ENCODE measurements at places on chromosomes 7 and 10.

GRCh38 chr10:32211046-32211363 is 136.0 kb downstream of the EPC1 start:
- DNase-seq: no peak

DNA sequence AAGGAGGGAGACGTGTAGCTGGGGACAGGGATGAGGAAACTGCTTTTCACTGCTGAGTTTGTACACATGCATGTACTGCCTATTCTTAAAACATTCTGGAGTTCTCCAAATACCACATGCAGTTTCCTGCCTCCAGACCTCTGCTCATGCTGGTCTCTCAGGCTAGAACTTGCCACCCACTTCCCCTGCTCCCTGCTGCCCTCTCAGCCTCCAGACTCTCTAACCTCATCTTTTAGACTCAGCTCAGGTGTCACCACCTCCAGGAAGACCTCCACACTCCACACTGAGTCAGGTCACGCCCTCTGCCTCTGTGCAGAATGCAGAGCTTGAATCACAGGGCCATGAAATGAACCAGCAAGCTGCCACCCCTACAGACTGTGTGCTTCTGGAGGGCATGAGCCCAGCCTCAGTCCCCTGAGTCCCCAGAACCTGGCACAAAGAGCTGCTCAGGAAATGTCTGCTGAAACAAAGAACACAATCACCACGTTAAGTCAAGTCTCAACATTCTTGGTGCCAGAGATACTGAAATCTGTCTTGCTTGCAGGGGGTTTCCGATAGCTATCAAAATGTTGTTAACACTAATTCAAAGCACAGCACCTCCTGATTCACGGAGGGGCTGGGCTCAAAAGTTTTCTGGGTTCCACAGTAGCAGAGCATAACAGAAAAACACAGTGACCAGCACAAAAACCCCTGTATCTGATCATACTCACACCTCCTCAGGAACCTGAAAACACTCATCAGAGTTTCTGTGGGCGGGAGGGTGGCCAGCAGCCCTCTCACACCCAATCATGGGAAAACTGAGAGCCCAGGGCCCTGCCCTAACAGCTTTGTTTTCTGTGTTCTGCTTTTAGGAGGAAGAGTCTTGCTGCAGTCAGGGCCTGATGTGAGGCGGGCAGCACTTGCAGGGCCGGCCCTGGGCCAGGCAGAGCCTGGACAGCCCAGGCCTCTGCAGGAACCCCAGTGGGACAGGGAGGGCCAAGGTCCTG is 21.1 kb downstream of the FAM53B start:
- peak; percentile 77 for DNase-seq

- DNase-seq: no peak
These were observed 285.8 kb upstream of the CACNA2D1 start for GRCh38 chr7:82729172-82730030.

DNA sequence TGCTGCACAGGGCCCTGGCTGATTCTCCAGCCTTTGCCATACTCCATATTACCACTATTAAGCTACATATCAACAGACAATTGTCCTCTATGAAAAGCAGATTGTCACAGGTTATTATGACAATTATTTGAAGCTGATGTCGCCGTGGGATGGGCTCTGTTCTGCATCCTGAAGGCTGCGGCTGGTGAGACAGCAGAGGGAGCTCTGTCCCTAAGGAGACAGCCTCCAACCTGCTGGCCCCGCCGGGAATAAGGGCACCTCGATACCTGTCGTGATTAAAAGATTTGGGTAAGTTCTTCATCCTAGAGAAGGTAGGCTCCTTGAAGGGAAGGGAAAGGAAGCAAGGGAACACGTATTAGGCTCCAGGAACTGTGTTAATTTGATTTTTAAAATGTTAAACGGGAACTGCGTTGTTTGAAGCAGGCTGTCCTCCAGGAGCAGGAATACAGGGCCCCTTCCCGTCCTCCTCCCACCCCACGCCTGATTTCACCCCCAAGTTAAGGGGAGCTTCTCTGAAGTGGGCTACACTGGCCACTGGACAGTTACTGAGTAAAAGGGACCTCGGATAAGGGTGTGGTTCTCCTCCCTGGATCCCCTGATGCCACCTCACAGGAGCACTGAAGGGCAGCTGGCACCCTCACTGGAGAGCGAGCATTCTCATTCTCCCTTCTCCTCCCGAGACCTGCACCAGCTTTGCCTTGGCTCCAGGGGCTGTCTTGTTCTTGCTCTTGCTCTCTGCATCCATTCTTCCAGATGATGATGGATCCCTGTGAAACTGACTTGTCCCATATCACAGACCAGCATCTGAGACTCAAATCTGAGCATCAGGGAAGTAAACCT is 11.8 kb upstream of the TIAL1 start:
- no peak for DNase-seq

DNA sequence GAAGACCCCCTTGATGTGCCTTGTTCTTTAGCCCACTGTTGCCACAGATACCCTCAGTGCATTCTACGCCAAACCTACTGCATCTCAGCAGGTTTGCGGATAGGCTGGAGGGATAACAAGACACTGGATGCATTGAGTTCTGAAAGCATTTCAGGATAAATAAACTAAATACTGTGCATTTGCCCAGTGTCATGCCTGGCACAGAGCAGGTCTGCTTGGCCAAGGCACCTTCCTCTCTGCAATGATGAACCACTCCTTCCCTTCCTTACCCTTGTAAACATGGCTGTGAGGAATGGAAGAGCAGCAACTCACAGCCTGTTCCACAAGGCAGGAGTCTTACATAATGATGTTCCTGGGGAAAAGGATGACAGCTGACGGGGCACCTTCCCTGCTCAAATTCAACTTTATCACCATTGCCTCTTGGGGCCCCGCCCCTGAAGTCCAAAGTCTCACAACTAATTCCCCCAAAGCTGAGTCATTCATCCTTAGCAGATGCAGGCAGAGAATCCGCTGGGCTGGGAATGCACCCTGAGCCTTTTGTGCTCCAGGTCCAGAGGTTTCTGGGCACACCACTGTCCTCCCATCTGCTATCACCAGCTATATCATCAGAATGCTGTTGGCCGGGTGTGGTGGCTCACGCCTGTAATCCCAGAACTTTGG is 11.6 kb downstream of the DDX56 start:
- no peak for DNase-seq

GRCh38 chr10:131503992-131504391 is 192.5 kb upstream of the TCERG1L start:
- no peak for DNase-seq
